ENCODE measurements at places on chromosomes 6 and 20.
A peak's percentile ranks its signal among the peaks of the same experiment; 100 is the strongest.

DNA sequence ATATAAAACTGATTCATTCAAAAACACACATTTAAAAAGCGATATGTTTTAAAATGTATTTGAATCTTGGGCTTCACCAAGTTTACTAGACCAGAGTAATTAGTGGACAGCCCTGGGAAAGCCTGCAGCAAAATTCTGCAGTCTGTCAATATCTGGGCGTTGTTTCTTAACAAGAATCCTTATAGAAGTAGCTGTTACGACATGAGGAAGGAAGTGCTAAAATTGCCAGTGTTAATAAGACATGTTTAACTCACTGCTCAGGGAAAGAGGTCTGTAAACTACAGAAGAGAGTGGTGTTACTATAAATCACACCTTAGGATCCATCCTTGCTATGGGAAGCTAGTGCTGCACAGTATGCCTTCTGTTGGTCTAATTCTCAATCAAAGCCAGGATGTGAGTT, 120.6 kb downstream of the TBX18 start:
- DNase-seq, result no peak

GRCh38 chr6:64520050-64520449, 884.4 kb downstream of the PHF3 start:
- peak; percentile 80 for DNase-seq

GRCh38 chr20:32894026-32894483, 35.3 kb downstream of the EFCAB8 start:
- DNase-seq, result no peak

DNA sequence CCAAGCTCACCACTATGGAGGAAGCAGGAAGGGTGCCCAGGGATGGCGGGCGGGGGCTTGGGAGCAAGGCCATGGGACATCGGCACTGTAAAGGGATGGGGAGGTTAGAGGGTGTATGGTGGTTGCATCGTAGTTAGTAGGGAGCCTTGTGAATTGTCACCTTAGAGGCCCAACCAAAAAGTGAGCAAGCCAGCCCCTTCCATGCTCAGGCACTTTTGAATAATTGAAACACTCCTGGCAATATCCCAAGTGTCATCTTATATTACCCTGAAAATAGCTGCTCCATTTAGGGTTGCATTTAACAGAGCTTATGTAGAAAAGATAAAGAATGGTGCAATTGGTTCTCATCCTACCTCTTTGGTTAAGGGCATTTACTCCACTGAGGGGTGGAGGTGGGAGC, 169.2 kb downstream of the SAMD5 start:
- no peak for DNase-seq

DNA sequence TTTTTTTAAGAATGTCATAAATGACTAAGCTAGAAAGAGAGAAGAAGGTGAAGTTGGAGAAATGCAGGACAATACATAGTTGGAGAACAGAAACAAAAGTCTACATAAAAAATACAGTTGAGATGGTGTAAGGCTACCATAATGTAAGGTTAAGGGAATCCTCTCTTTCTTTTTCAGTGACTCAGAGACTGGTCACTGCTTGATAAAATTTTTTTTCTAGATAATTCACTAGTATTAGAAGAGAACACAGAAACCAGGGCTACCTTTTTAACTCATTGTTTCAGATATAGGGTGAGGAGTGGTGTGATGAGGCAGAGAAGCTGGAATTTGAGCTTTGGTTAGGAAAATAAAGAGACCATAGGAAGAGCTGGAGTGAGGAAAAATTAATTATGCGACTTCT, 18.2 kb upstream of the EDN1 start:
- DNase-seq, result no peak

GRCh38 chr6:54111341-54112045, at the start of gene MLIP:
TSS of gene MLIP (plus strand) at chr6:54111443. CDS start at chr6:54111480, 37 bp downstream.
- no peak for DNase-seq

DNA sequence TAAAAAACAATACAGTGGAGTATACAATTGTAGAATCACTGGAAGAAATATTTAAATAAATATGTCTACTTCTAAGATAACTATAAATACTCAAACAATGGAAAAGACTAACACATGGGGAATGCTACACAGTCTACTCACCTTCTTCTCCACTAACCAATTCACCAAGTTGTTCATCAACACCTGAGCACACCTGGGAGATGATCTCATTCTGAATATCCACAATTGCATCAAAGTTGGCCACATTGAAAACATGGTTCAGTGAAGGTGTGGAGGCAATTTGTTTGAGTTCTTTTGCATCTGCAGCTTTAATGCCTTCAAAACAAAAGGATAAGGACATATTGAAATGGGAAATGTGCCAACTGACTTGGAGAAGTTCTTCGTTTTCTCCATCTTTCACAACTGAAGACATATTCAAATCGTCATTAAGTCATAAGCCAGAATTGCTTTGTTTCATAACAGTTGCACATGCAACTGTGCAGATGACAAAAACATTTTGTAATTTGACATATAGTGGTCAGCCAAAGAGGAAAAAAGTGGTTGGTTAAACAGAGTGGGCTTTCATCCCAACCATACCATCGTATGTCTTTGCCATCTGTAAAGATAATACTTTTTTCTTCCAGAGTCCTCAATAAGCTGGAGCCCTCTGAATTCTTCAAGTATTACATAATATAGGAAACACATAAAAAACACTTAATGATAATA, 17.5 kb downstream of the COL12A1 start:
- no peak for DNase-seq

DNA sequence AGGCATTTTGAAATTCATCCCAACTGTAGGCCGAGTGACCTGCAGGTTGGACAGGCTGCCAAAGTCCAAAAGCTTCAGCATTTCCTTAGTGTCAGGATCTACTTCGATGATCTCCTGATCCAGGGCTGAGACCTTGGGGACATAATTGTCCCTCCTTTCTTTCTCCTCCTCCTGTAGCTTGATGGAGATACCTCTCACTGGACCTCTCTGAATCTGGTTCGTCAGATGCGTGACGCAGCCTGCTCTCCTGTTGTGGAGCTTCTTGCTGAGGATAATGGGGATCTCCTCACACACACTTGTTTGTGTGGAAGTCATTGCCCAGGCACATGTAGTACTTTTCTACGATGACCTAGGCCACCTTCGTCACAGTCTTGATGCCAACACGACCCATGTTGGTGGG, 1.5 kb upstream of the MAS1L start:
- DNase-seq, result no peak

GRCh38 chr6:147674794-147675193, 166.3 kb downstream of the SAMD5 start:
- DNase-seq, result no peak

GRCh38 chr6:80523531-80523997, 417.1 kb downstream of the BCKDHB start:
- DNase-seq, result no peak

DNA sequence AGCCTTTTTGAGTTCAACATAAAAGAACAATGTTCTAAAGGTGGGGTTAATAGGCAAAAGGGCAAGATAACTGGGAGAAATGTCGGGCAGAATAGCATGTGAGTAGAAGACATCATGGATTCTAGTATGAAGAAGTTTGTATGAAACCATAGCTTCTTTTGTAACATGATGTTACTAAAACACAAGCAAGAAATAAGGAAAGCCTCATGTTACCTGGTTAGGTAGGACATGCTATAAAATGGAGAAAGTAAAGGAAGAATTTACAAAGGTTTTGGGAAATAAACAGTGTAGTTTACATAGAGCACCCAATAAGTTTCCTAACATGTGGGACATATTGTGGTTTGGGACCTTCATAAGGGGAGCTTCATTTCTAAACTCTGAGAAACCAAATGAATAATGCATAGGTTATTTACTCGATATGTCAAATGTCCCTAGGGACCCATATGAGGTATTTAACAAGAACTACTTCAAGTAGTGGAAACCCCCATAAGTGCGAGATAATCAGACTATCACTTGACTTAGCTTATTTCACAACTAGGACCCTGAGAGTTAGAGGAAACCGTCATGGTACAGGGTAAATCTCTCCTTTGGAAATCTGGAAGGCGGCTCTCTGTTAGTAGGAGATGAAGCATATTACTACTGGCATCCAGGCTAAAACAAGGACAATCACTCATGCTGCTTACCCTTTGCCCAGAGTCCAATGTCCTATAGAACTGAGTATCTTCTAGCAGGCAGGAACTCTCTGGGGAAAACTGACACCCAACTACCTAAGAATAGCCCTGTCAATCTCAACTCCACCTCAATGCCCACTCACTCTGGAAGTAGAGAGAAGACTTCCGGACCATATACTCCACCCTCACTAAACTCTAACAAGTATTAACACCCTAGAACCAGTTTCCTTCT, 57.5 kb downstream of the ILRUN start:
- DNase-seq, result no peak

DNA sequence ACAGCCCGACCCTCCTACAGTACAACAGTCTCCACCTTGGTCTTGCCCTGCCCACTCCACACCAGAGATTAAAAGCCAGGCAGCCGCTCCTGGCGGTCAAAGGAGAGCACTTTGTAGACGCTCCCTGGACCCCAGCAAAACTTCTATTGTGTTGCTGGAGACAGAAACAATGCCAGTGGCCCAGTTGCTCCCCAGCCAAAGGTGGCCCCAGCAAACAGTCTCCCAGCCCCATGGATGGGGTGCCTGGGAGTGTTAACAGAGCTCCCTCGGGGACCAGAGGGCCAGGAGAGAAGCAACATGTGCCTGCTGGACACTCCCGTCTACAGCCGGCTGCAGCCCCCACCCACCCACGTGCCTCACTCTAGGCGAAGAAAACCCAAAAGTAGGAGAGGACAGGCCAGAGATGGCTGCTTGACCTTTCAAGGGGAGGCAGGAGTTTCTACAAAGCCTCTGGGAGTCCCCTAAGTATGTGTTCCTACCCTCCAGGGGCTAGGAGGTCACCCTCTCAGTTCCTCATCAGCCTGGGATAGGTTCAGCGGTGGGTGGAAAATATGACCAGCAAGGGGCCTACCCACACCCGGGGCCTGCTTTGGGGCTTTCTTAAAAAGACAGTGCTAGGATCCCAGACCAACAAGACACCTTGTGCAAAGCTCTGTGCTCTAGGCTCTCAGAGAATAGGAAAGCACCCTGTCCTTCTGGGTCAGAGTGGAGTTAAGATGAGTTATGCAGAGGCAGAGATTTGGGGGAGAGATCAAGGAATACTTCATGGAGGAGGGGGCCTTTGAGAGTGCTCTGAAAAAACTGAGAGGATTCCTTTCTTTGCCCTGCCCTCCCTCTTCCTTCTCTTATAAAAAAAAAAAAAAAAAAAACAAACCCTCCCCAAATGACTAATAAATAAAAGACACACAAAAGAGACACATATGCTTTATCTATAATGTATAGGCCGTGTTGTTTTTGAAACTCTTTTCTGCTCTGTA, 19.0 kb upstream of the PREX1 start:
- DNase-seq, result no peak

GRCh38 chr20:63942250-63942951, 13.8 kb downstream of the UCKL1 start:
- peak; percentile 57 for DNase-seq

DNA sequence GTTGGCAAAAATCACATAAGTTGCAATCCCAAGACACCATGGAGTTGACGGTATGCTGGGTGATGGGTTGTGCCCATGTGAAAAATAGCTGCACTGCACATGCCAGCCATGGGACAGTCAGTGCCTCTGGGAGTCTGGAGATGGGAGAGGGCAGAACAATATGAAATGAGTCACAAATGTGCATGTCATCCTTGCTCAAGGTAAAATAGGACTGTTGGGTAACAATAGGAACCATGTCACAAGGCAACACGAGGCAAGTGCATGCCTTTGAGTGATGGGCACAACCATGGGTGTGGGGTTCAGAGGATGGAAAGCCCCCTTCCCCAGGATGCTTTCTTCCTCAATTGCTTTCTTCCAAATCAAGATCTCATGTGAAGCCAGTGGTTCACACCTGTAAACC, 70.5 kb upstream of the PIM1 start:
- DNase-seq, result no peak

DNA sequence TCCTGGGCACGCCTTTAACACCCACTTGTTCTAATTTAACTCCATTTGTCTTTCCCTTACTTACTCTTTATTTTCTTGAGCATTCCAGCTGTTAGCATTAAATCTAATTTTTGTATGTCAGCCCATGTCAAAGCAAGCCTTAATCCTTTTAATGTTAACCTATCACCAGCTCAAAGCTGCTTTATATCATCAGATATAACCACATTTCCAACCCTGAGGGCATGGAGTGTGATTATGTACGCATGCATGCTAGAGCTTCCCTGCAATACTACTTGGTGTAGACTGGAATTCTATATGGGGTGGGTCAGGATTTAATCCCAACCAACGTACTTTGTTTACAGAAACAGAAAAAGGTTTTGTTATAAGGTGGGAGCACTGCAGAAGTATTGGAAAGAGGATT, 139.4 kb upstream of the HMGN3 start:
- DNase-seq, result no peak

DNA sequence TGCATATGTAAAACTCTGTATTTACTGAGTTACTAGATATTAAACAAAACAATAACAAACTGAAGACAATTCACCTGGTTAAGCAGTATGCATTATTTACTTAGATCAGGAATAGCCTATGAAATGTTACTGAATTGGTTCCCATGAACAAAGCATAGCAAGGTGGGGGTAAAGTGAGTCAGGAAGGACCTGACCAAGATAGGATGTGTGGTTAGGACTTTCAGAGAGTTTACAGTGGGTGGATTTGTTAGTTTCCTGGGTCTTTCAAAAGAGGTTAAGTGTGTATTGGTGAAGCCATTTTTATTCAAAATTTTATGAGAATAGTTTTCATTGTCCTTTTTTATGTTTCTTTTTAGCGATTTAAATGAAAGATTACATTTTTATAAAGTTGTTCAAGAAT, 32.9 kb downstream of the TBPL1 start:
- no peak for DNase-seq

DNA sequence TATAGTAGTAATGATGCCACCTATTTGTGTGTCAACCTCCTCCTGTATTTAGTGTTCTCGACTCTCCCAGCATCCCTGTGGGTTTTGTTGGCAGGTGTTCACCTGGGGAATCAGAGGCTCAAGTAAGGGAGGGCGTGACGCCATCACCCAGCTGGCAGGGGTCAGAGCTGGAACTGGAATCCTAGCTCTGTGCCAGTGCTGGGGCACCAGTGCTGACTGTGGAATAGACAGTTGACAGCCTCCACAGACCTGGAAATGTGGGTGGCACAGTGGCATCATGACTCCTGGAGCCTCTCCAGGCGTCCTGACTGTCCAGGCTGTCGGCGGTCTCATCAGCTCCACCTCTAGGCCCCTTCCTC, 102.8 kb downstream of the SYCP2 start:
- DNase-seq, result no peak

- no peak for DNase-seq
Measured at GRCh38 chr20:16917636-16918035, 169.5 kb downstream of the OTOR start.
